Fibroblast of skin of abdomen (primary cell): ENCODE measurements at places on chromosomes 16 and 17.
A peak's percentile ranks its signal among the peaks of the same experiment; 100 is the strongest.

- DNase-seq, result peak; percentile 99
These were observed 33.3 kb downstream of the PECAM1 start for GRCh38 chr17:64357191-64357981.

GRCh38 chr17:81000334-81000630, 8.6 kb downstream of the CHMP6 start:
- DNase-seq, result no peak

GRCh38 chr16:63998-64913, 8.2 kb downstream of the RHBDF1 start:
- no peak for DNase-seq

DNA sequence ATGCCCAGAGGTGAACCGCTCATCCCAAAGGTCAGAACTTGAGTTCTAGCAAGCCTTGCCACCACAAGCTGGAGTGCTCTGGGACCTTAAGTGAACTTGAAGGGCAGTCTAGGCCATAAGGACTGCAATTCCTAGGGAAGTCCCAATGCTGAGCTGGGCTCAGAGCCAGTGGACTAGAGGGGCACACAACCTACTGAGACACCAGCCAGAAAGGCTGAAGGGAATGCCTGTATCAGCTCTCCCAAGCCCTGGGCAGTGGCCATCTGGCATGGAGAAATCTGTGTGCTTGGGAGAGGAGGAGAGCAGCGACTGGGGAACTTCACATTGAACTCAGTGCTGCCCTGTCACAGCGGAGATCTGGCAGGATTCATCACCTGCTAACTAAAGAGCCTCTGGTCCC, 201.3 kb downstream of the CEP112 start:
- DNase-seq, result no peak

GRCh38 chr17:21272881-21273792, 11.4 kb upstream of the MAP2K3 start:
- DNase-seq, result no peak

GRCh38 chr16:51067352-51067751, 83.7 kb downstream of the SALL1 start:
- DNase-seq, result no peak

- DNase-seq, result no peak
These were observed 253.2 kb downstream of the PRKCA start for GRCh38 chr17:66555605-66556004.

- peak; percentile 82 for DNase-seq
These were observed at the start of gene NOL3 for GRCh38 chr16:67170168-67170948. NOL3 (plus strand) TSS chr16:67170538.

- no peak for DNase-seq
These were observed 230.3 kb downstream of the MRTFB start for GRCh38 chr16:14301169-14302030.

DNA sequence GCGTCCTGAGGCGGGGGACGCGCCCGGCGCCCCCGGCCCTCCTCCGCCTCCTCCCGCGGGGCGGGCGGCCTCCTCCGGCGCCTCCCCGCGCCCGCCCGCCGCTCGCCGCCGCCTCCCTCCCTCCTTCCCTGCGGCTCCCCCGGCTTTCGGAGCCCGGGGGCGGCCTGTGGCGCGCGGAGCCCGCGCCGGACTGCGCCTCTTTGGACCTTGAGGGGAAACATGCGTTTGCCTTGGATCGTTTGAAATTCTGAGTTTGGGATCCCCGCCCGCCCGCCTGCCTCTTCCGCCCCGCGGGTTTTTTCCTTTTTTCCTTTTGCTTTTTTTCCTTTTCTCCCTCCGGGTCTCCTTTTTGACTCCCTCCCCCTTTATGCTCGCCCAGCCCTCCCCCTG, 390 bp downstream of the ZNRF1 start:
- DNase-seq, result peak; percentile 33

DNA sequence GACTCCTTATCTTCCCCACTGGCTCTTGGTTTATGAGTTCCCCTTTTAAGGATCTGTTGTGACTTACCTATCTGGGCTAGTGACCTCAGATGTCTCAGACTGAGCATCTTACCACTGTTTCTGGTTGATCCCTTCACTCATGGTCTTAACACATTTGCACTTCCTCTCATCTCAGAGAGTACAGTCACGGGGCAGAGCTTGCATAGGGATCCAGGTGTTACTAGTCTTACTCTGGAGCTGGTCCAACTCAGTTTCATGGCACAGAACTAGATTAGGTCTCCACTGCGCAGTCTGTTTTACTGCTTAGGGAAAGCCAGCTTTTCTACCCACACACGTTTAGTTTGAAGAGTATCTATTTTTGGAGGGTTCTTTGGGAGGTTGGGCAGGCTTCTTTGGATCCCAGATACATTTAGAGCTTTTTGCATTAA, 10.2 kb downstream of the GABARAPL2 start:
- DNase-seq, result no peak

DNA sequence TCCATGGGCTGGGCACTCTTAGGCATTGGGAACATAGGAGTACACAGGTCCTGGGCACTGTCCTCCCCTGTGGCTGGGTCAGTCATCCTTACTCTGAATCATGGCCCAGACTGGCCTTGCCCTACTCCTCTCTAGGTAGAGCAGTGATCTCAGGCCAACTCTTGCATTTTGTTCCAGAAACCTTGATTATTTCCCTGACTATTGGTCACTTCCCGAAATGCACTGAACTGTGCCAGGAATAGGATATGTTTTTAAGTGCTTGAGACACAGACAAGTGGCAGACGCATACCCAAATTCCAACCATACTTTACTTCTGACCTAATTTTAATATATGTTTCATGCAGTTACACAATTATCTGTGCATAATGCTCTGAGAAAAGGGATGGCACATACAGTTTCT, 10.3 kb downstream of the KRABD2 start:
- peak; percentile 81 for DNase-seq

DNA sequence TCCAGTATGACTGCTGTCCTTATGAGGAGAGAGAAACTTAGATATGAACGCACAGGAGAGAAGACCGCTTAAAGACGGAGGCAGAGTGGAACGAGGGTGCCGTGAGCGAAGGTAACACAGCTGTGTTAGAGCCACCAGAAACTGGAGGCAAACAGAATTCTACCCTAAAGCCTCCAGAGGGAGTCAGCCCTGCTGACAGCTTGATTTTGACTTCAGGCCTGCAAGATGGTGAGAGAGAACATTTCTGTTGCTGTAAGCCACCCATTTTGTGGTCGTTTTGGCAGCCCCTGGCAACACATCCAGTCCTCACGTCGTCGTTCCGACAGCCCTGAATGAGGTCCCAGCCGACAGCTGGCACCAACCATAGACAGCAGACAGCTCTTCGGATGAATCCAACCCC, 2.8 kb upstream of the SPATA2L start:
- DNase-seq, result no peak

DNA sequence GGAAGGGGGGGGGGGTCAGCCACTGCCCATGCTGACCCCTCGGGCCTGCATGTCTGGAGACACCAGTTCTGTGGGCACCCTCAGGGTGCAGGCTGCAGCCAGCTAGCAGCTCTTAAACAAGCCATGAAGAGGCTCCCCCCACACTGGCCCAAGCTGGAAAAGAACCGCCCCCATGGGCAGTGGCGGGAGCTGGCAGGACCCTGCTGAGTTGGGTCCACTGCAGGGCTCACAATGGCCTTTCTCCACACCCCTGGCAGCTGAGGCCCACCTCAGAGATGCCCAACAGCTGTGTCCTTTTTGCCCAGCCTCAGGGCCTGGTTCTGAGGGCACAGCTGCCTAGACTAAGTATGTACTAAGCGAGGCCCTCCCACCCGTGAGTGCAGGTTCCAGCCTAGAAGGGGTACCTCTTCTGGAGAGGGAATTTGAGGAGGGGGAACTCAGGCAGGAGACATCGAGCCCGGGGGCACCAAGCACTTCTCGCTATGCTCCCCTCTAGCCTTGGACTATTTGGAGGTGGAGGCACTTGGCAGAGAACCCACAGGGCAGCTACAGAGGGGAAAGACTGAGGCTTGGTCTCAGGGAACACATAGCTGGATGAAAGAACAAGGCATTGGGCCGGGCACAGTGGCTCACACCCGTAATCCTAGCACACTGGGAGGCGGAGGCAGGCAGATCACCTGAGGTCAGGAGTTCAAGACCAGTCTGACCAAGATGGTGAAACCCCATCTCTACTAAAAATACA, 3.2 kb downstream of the THRA start:
- DNase-seq, result no peak

- no peak for DNase-seq
These were observed 365.4 kb upstream of the C16orf82 start for GRCh38 chr16:26701243-26701886.

DNA sequence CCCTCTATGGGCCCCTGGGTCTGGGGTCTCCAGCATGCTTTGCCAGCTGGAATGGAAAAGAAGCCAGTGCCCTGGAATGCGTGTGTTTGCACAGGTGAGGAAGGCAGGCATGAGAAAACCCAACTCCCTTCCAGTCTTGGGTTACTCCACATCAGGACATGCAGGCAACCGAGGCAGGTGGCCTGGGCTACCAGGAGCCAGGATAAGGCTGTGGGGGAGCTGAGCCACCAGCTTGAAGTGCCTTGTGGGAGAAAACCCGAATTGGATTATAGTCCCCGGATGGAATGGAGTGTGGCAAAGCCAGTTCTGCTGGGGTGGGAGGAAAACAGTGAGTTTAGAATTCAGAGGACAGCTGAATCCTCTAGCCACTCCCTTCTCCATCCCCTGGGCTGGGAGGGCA, 7.2 kb downstream of the SRCIN1 start:
- peak; percentile 44 for DNase-seq

GRCh38 chr16:23567602-23568001, 10.1 kb downstream of the UBFD1 start:
- no peak for DNase-seq

DNA sequence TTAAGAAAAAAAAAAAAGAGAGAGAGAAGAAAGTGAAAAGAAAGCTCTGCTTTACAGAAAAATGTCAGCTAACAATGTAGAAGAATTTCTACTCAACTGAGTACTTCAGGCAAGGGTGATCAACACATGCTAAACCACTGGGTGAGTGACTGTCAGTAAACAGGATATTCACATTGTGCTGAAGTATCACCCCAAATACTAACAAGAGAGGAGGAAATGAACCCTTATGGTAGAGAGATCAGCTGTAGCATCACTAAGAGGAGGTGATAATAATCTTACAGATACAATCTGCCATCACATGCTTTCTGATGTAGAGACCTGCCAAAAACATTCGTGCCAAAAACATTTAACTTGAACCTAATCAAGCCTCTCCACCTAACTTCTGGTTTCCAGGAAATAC, 30.7 kb upstream of the ICAM2 start:
- DNase-seq, result no peak

DNA sequence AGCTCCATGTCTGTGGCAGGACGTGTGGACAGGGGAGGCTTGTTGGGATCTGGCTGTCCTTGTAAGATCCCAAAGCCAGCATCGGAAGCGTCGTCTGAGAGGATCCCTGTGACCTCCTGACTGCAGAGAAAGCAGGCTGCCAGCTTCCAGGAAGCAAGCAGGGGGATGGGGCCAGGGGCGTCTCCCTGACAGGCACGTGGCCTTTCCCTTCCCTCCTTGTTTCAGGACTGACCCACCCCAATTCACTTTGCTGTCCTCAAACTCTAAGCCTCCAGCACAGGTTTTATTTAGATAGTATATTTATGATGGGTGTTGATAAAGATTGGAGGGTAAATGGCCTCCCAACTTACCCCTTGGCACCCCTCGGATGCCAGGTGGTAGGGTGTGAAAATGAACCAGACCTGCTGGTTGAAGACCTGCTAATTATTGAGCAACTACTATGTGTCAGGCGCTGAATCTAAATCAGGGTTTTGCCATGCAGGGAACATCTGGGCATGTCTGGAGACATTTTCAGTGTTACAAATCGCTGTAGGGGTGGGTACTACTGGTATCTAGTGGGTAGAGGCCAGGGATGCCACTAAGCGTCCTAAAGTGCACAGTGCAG, 24.5 kb downstream of the SOCS1 start:
- no peak for DNase-seq

- no peak for DNase-seq
These were observed 29.0 kb downstream of the CDK5R1 start for GRCh38 chr17:32515677-32516383.

- no peak for DNase-seq
These were observed 616.4 kb downstream of the CDH8 start for GRCh38 chr16:61419791-61420190.

- peak; percentile 82 for DNase-seq
These were observed 1.6 kb upstream of the KRTAP2-4 start for GRCh38 chr17:41067281-41067680.

- no peak for DNase-seq
These were observed 48.6 kb upstream of the ZNF423 start for GRCh38 chr16:49904348-49905062.

DNA sequence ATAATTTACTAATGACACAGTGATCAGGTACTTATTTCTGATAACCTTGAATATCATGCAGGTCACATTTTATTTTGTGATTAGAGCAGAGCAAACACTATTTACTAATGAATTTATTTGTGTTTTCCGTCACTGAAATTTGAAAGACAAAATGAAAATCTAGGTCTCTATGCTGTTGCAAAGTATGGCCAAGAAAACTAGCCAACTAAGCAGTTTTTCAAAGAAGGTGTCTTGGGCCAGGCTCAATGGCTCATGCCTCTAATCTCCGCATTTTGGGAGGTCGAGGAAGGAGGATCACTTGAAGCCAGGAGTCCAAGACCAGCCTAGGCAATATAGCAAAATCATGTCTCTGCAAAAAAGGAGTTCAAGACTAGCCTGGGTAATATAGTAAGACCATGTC, 3.0 kb upstream of the NFAT5 start:
- no peak for DNase-seq

DNA sequence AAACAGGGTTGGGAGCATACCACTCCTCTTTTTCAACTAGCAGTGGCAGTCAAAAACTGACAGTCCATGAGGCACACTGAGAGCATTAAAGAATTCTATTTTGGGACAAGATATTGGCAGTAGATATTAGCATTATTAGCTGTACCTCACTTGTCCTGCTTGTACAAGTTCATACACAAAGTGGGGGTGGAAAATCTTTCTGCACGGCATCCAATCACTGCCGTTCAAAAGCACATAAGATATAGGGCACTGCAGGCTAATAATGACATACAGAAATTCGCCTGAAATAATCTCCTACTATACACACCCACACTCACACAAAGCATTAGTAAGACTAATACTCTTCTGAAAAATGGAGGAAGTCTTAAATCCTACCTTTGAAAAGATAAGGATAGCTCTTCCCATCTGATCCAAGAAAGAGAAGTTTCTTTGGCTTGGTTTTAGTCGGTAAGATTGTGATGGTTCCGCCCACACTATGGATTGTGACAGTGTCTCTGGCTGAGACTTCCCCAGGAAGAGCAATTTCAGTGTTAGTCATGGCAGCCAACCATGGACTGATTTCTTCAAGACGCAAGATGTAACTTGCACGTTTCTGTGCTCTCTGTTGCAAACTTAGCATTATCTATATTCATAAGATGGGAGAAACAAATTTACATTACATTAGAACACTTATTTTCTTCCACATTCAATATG, 40.6 kb upstream of the ARL6IP1 start:
- DNase-seq, result no peak

GRCh38 chr17:6456914-6457687, 12.8 kb downstream of the PIMREG start:
- DNase-seq, result no peak

- no peak for DNase-seq
These were observed 13.5 kb upstream of the ADGRG1 start for GRCh38 chr16:57614944-57615343.

- peak; percentile 48 for DNase-seq
These were observed 1.3 kb upstream of the RAB40C start for GRCh38 chr16:588639-588888.
